Stimulated activated CD4-positive, alpha-beta T cell treated with anti-CD3 and anti-CD28 coated beads, Interleukin-4, amount 100 ng/mL, for 1 hour (primary cell): ENCODE measurements at places on chromosomes 12 and 14.

GRCh38 chr12:11238275-11238674, 31.2 kb downstream of the PRB3 start:
- no peak for DNase-seq

DNA sequence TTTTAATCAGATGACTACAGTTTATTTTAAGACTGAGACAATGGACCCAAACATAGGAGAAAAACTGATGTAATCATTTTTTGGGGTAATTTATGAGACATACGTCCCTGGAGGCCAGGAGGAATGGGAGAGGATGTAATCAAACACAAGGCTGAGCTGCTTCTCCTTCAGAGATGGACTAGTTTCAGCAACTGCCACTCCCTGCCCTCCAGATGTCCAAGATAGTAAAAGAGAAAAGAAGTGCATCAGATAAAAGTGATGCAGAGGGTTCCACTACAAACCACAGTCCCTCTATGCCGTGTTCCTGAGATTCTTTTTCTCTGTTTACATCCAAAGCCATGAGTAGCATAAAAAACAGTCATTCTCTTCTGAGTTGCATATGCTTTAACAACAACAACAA, 101.1 kb downstream of the DACT1 start:
- DNase-seq, result no peak

GRCh38 chr12:126397071-126397581, 1331.9 kb downstream of the AACS start:
- DNase-seq, result no peak

DNA sequence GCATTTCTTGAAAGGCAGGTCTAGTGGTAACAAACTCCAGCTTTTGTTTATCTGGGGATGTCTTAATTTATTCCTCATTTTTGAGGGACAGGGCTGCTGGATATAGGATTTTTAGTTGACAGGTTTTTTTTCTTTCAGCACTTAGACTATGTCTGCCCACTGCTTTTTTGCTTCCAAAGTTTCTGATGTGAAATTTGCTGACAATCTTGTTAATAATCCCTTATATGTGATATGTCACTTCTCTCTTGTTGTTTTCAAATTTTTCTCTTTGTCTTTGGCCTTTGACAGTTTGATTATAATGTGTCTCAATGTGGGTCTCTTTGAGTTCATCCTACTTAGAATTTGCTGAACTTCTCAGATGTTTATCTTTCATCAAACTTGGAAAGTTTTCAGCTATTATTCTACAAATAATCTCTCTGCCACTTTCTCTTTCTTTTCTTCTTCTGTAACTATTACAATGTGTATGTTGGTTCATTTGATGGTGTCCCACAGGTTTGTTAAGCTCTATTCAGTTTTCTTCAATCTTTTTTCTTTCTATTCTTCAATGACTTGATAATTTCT, 9.8 kb downstream of the ATL1 start:
- DNase-seq, result no peak

- DNase-seq, result no peak
These were observed 30.5 kb upstream of the NUDT4 start for GRCh38 chr12:93347054-93347785.

DNA sequence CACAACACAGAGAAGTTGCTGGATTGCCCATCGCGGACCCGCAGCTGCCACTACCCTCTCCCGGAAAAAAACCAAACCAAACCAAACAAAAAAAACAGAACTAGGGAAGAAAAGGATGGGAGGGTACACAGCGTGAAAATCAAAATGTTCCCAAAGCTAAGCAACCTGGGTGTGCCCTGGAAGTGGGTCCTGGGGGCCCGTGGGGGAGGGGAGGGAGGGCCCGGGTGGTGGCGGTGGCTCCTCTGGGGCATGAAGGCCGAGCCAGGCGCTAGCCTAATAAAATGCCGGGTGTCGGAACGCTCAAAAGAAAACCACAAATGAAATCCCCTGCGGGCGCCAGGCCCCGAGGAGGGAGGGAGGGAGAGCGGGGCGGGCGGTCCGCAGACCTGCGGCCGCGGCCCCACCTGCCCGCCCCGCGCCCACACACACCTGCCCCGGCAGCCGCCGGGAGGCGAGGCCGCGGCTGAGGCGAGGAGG, 787 bp downstream of the HECTD4 start:
- peak; percentile 35 for DNase-seq

- no peak for DNase-seq
These were observed 132.8 kb upstream of the CPM start for GRCh38 chr12:69065775-69066174.

GRCh38 chr12:89267404-89267803, 84.9 kb downstream of the DUSP6 start:
- DNase-seq, result no peak

GRCh38 chr12:19177754-19178153, 48.2 kb downstream of the PLEKHA5 start:
- no peak for DNase-seq

- no peak for DNase-seq
These were observed 706.8 kb downstream of the GALC start for GRCh38 chr14:87286191-87286590.

DNA sequence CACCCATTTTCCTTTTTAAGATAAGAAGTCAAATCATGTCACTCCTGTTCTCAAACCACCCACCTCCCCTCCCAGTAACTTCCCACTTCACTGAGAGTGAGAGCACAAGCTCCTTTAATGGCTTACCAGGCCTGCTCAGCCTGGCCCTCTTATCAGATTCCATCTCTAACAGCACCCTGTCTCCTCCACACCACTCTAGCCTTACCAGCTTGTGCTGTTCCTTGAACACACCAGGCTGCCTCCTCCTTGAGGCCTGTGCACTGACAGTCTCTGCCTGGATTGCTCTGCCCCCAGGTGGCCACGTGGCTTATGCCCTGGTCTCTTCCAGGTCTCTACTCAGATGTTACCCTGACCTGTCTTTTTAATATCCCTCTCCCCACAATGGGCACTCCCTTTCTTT, 40.1 kb upstream of the EVL start:
- peak; percentile 18 for DNase-seq

- no peak for DNase-seq
These were observed 61.1 kb upstream of the TMEM132D start for GRCh38 chr12:129964826-129965457.

- no peak for DNase-seq
These were observed 22.0 kb upstream of the TMEM106C start for GRCh38 chr12:47941475-47941780.

GRCh38 chr14:65900164-65900563, 487.6 kb downstream of the FUT8 start:
- no peak for DNase-seq

DNA sequence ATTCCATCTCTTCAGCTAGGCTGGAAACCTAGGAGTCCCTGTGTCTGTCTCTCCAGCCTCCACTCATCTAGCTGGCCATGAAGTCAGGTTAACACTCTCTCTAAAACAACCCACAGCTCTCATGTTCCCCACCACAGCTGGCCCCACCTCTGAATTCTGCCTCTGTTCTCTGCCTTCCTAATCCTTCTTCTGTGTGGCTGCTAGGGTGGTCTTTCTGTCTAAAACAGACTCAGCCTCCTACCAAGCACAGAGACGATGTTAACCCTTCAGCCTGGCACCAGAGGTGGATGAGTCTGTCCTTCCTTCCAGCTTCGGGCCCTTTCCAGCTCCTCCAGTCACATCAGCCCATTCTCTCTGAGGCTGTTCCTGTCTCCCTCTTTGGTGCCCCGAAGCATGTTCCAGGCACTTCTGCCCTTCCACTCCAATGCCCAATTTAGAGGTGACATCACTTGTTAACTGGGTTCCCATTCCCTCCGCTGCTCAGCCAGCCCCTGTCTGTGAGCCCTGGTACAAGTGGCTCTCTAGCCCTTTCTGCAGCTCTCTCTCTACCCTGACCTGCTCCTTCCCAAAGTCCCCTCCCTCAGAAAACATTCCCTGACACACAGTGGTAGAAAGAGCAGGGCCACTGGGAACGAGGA, 9.1 kb downstream of the FIGNL2 start:
- no peak for DNase-seq

GRCh38 chr14:77883131-77883846, 83.4 kb downstream of the ADCK1 start:
- no peak for DNase-seq

GRCh38 chr12:5522432-5523335, 90.8 kb downstream of the NTF3 start:
- no peak for DNase-seq

DNA sequence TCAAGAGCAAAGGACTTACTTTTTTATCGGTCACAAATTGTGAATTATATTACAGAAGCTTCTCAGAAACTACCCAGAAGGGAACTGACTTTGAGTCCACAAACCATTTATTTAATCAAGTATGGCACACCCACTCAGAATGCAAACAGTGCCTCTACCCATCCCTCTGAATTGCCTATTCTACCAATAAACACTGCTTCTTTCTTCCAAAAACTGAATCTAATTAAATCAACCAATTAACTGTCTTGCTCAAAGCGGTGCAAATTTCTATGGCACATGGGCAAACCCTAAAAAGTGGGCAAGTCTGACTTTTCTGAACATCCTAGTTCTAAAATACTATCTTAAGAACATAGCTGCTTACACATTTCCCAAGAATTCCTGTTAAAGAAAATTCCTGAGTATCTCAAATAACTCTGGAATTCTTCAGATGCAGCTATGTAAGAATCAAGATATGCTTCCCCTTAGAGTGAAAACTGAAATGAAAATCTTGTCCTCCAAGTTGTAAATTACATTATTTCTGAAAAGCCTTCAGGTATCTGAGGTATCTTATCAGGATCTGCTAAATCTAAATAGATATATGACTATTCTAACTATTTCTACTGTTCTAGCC, 4.3 kb downstream of the SPTLC2 start:
- DNase-seq, result no peak

- DNase-seq, result no peak
These were observed 86.6 kb downstream of the KITLG start for GRCh38 chr12:88493636-88494035.

DNA sequence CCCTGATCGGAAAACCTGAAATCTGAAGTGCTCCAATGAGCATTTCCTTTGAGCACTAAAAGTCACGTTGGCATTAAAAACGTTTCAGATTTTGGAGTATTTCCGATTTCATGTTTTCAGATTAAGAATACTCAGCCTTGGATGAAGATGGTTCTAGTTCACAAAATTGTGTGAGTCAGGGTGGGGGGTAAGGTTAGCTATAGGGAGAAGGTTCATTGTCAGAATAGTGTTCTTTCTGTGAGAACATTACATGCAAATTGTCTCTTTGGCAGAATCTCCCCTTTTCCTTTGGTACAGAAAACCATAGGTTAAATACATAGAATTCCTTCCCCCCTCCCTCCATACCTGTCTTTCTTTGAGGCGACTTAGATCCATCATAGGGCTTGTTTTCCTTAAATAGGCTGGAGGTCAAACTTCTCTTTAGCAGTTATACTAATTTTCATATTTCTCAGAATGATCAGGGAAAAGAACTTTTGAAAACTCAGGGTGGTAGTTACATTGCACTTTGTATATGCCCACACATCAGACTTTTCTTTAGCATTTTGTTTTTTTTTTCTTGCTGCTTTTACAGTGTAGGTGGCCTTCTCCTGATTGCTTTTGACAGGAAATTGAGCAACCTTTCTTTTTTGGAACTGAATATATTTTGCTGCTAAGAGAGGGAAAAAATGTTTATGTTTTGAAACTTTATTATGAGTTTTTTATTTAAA, 503.5 kb downstream of the PCNX1 start:
- no peak for DNase-seq

DNA sequence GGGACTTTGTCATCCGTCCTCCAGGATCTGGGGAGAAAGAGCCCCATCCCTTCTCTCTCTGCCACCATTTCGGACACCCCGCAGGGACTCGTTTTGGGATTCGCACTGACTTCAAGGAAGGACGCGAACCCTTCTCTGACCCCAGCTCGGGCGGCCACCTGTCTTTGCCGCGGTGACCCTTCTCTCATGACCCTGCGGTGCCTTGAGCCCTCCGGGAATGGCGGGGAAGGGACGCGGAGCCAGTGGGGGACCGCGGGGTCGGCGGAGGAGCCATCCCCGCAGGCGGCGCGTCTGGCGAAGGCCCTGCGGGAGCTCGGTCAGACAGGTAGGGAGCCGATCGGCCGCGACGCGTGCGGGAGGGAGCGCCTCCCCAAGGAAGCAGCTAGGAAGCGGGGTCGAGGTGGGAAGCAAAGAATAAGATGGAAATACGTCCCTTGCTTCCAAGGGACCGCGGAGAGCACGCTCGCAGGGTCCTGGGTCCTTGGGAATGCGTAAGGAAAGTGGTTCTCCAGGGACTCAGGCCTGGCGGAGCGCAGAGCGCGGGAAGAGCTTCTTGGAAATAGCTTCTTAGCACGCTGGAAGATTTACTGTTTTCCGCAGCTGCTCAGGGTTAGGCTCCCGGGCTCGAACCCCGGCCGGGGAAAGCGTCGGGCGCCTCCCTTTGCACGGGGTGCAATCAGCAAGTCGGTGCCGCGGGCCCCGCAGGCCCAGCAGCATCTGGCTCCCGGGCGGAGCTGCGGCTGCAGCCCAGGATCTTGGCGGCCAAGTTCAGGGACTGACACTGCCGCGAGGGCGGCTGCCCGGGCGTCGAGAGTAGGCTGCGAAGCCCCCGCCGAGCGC, 457 bp downstream of the SOCS2 start:
- DNase-seq, result peak; percentile 16

- no peak for DNase-seq
These were observed 888.6 kb upstream of the SEL1L start for GRCh38 chr14:82422230-82422629.

DNA sequence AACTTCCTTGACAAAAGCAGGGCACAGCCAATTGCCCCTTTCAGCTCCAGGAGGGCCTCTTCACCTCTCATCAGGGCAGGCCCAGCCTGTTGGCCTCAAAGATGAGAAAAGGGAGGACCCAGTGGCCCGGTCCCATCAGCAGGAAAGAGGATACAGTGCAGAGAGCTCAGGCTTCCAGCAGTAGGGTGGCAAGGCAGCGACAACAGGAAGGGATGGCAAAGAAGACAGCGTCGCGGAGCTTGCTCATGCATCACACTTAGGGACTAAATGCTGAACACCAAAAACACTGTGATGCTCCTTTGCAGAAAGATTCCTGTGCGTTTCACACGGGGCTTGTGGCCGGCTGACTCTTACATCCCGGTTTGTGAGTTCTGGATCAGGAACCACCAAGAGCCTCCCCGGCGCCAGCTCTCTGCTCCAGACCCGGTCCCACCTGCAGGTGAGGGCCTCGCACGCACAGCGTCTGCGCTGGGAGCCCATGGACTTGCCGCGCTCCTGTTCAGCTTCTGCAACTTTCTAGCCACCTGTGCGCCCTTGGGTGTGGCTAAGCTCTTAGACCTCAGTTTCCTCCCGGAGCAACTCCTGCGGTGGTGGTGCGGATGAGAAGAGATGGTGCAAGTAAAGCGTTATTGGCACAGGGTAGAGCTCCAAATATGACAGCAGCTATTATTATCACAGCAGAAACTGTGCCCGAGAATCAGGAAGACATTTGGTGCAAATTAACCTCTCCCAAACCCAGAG, 15.3 kb upstream of the BCL7A start:
- DNase-seq, result no peak

DNA sequence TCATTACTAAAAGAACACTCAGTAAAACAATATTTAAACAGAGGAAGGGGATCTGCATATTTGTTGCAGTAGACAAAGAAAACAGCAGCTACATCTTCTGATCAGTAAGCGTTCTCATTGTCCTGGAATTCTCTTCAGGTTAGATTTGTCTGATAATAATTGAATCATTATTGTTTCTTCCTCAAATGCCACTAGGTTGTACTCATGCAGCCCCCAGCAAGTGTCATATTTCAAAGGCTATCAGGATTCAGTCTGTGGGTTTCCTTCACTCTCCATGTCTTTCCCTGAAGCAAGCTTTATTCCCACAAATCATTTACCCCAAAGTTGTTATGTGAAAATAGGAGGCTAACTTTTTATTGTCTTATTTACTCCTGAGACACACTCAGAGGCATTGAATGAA, 14.7 kb downstream of the PIK3C2G start:
- no peak for DNase-seq

GRCh38 chr14:31339743-31340142, 80.6 kb downstream of the HEATR5A start:
- no peak for DNase-seq
